ENCODE measurements at places on chromosomes 1 and 21.

GRCh38 chr1:169499807-169500206 is 14.1 kb upstream of the SLC19A2 start:
- DNase-seq, result no peak

DNA sequence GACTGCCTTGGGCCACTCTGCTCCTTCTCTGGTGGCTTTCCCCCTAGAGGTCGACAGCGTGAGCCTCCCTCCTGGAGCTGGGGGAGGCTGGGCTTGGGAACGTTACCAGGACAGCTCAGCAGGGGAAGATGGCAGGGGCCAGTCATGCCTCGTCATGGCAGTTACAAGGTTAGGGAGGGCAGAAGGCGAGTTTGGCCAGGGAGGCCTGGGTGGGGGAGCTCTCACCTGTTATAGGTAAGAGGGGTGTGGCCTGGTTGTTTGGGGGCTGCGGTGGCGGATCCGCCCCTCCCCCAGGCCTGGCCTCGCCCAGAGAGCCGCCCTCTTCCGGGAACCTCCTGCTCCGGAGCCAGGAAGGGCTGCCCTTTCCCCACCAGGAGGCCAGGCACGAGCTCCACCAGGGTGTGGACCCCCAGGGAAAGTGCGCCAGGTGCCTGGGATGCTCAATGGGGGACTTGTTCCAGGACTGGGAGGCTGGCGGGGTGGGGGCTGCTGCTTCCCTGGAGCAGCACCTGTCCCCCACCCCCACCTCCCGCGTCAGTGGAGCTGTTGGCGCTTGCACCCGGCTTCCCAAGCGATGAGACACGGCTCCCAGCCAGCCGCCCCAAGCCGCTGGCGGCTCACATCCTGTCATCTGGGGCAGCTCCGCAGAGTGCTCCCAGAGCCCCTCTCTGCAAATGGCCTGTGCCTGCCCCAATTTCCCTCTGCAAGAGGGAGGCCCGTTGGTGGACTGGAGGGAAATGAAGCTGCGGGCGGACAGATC is 23.6 kb upstream of the PKP1 start:
- DNase-seq, result peak; percentile 72

DNA sequence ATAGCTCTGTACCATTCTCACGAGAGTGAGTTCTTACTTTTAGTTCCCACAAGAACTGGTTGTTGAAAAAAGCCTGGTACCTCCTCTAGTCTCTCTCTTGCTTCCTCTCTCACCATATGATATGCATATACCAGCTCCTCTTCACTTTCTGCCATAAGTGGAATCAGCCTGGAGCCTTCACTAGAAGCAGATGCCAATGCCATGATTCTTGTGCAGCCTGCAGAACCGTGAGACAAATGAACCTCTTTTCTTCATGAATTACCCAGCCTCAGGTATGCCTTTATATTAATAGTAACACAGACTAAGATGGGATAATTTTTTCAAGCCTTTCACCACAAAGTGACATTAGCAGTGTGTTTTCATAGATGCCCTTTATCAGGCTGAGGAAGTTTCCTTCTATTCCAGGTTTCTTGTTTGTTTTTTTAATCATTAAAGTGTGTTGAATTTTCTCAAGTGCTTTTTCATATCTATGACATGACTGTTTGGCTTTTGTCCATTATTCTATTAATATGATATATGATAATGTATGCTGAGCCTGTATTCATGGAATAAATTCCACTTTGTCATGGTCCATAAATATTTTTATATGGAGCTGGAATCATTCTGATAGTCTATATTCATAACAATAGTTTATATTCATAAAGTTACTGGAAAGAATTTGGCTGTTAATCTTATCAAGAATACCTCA is 40.7 kb upstream of the C1orf185 start:
- no peak for DNase-seq

DNA sequence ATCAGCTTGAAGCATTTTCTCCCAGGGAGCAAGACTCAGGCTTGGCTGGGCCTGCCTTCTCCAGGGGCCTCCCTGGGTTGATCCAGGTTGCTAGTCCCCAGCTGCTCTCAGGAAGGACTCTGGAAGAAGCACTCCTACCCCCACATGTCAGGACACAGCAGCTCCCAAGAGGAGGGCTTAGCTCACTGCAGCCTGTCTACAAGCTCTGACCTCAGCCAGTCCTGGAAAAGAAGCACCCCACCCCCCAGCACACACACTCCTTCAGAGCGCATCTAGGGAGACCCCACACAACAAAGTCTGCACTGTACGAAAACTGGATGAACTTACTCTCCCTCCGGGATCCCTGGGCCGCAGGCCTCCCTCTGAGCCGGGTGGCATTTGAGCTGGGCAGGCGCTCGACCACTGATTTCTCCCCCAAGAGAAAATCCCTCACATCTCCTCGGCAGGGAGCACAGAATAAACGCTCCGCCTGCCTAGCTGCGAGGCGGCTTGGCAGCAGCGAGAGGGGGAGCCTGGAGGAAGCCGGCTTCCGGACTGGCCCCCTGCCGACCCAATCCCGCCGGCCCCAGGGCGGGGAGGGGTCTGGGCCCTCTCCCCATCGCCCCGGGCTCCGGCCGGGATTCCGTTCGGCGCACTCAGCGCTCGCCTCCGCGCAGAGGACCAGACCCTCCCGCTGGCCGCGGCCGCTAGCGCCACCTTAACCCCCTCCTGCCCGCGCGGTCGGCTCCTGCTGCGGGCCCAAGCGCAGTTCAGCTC is at the start of gene KCNA2:
Gene KCNA2 (minus strand): TSS at position 458 of the 756 bp plus-strand sequence. CDS start 1,576 bp downstream, outside the sequence.
- DNase-seq, result peak; percentile 62

- no peak for DNase-seq
Observed at GRCh38 chr1:231384696-231385415, 37.2 kb downstream of the EGLN1 start.

DNA sequence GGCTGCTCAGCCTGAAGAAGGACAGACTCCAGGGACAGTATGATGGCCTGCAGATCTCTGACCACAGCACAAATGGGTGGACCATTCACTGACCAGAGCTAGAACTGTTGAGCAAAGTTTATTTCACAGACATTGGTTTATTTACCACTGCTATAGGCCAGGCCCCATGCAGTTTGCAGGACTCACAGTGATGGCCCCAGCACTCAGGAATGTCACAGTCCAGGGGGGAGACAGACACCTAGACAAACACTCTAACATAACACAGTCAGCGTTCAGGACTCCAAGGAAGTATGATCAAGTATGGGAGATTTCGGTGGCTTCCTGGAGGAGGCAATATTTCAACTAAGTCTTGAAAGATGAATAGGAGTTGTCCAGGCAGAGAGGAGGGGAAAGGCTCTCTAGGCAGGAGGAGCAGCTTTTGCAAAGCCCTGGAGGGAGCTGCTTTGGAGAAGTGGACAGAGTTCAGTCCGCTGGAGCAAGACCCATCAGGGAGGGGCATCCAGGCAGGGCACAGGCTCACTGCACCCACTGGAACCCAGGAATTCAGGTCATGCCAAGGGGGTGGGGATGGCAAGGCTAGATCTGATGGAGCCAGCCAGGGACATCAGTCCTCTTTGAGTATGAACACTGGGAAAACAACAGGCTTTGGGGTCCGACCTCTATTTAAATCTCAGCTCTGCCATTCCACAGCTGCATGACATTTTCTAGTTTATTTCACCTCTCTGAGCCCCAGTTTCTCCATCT is 454.3 kb downstream of the MATN1 start:
- DNase-seq, result no peak

GRCh38 chr1:228150120-228150460 is 360 bp downstream of the GJC2 start:
- DNase-seq, result no peak

DNA sequence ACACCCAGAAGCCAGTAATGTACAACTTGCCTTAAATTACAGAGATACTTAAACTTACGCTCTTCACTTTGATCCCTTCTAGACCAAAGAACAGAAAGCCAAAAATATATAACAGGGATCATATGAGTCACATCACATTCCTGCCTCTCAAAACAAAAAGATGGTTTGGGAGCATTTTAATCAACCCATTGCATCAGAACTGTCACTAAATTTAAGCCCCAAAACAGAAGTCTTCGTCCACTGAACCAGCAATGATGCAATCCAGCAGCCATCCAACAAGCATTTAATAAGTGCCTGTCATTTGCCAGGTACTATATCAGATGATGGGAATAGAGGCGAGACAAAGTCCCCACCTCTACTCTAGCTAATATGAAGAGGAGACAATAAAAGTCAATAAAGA is 42.7 kb upstream of the GLIS1 start:
- peak; percentile 59 for DNase-seq

DNA sequence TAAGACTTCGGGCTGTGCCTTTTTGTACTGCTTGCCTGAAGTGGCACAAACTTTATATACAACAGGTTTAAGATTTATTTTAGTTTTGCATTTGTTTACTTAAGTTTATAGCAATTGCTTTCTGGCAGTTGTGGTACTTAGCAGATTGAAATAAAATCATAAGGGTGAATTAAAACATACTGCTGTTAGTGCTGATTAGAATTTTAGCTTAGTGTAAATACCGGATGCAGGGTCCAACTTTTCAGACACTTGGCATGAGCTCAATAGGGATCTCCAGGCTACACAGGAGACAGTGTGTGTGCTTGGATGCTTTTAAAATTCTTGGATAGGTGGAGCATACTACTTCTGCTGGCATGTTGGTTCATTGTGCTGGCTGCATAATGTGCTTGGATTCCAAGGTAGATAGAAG is 159.6 kb downstream of the NFIA start:
- DNase-seq, result no peak

- DNase-seq, result no peak
Observed at GRCh38 chr1:246815693-246816270, 91.6 kb downstream of the SCCPDH start.

- no peak for DNase-seq
Observed at GRCh38 chr1:228007801-228008341, 1.1 kb downstream of the WNT3A start.

DNA sequence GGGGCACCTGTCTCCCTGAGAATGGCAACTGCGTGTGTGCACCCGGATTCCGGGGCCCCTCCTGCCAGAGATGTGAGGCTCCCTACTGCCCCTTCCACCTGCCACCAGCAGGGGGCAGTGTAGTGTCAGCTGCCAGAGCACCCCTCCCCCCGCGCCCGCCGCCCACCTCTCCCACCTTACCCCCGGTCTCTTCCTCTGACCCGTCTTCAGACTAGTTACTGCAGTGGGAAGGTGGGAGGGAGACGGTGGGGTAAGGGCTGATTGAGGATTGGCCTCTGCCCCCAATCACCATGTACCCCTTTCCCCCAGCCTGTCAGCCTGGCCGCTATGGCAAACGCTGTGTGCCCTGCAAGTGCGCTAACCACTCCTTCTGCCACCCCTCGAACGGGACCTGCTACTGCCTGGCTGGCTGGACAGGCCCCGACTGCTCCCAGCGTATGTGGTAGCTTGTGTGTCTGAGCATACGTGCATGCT is 10.1 kb upstream of the LRRC71 start:
- DNase-seq, result peak; percentile 59

- DNase-seq, result no peak
Observed at GRCh38 chr1:175848329-175848728, 104.9 kb upstream of the TNR start.

GRCh38 chr21:15298306-15298705 is 233.5 kb upstream of the NRIP1 start:
- DNase-seq, result no peak

GRCh38 chr1:119139403-119139802 is 1.1 kb downstream of the WARS2 start:
- no peak for DNase-seq

GRCh38 chr1:41641941-41642527 is 157.6 kb upstream of the EDN2 start:
- no peak for DNase-seq

DNA sequence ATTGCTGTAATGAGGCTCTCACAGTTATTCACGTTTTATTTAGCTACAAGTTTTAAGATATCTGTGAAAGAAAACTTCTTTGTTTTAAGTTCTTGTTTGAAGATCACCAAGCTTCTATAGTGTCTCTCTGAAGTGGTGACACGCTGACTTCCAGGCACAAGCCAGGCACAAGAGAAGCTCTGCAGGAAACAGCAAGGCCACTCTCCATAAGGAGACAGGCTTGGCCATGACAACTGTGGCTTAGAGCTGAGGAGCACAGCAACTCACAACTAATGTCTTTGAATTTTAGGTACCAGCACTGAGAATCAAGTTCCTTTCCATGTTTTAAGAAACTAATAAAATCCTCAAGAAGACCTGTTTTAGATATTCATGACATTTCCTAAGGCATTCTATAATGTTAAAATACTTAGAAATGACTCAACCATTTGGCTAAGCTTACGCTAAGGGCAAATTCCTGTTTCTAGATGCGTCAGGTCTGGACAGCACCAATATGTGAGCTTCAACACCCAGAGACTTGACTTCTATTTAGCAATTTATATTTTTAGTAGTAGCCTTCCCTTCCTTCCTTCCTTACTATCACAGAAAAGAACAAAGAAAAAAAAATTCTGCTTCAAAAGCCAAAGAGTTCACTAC is 40.2 kb downstream of the APP start:
- DNase-seq, result no peak

DNA sequence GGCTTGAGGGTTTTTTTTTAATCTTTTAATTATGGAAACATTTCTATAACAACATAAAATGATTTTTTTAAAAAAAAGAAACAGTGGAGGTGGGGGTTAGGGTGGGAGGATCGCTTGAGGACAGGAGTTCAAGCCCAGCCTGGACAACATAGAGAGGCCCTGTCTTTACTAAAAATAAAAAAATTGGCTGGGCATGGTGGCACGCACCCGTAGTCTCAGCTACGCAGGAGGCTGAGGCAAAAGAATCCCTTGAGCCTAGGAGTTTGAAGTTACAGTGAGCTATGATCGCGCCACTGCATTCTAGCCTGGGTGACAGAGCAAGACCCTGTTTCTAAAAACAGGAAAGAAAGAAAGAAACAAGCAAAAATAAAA is 32.2 kb upstream of the RNF11 start:
- no peak for DNase-seq

DNA sequence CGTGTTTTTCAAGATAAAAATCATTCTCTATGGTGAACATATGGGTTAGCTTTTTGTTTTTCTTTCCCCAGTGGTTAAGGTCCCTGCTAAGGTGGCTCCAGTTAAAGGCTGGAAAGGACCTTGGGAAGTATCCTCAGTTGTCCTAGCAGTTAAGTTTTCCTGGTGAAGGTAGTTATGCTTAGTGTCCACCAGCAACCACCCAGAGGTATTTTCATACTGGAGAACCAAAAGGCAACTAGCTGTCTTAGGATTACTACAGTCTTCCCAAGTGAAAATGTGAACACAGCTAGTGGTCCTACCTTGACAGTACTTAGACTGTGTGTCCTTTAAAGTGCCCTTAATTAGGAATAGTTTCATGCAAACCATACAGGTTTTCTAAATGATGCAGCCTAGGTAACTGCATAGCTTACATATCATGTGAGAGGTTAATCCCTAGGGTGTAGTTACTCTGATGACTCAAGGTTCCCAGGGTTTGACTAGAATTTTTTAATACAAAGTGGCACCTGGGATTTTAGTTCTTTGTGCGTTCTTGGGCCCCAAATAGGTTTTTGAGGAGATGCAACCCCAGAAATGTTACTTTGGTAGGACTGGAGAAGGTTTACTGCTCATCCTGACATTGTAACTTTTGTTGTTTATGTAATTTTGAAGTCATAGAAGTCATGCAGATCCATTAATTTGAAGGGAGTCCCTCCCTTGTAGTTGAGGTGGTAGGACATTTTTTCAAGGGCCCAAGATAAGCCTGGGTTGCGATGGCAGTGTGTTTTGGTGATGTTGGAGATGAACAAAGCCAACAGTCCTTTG is 36.5 kb downstream of the YY1AP1 start:
- DNase-seq, result no peak

- DNase-seq, result no peak
Observed at GRCh38 chr1:225412803-225413351, 15.0 kb downstream of the LBR start.

All from AG20443 (cell line).